ENCODE measurements at places on chromosomes 12 and 14.

- no peak for DNase-seq
Measured at GRCh38 chr14:73613419-73613963, 1.2 kb downstream of the ACOT6 start.

- no peak for DNase-seq
Measured at GRCh38 chr12:45269412-45269751, 53.5 kb downstream of the ANO6 start.

DNA sequence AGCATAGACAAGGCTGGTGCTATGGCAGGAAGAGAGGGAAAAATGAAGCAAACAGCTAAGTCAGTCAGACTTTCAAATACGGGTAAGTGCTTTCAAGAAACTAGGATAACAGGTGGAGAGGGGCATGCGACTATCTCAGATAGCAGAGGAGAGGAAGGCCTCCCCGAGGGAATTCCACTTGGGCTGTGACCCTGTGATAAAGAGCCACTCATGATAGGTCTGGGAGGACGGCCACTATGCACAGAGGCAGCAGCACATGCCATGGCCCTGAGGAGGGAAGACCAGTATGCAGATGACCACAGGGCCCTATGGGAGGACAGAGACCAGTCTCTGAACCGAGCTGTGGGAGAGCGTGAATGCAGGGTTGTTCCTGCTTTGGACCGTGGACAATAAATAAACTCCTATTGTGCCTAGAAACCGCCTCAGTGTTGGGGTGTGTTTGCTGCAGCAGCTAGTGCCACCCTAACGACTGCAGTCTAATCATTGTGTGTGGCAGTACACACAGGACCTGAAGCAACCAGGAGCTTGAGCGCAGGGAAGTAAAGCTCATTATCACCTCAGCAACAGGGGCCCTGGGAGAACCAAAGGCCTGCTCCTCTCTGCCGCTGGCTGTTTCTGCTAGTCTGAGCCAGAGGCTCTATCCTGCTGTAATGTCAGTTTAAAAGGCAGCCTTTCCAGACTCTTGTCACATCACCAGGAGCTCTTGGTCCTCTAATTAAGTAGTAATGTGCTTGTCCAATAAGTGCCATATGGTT lies 119.1 kb downstream of the CACNA1C start:
- no peak for DNase-seq

GRCh38 chr12:100473716-100474150 lies at the start of gene NR1H4:
TSS of gene NR1H4 (plus strand) at chr12:100473866. CDS start at chr12:100493324, 19,458 bp downstream.
- DNase-seq = no peak

- no peak for DNase-seq
Measured at GRCh38 chr12:48366131-48366530, 15.4 kb upstream of the ZNF641 start.

- DNase-seq = no peak
Measured at GRCh38 chr12:51493281-51493680, 68.7 kb downstream of the SLC4A8 start.

DNA sequence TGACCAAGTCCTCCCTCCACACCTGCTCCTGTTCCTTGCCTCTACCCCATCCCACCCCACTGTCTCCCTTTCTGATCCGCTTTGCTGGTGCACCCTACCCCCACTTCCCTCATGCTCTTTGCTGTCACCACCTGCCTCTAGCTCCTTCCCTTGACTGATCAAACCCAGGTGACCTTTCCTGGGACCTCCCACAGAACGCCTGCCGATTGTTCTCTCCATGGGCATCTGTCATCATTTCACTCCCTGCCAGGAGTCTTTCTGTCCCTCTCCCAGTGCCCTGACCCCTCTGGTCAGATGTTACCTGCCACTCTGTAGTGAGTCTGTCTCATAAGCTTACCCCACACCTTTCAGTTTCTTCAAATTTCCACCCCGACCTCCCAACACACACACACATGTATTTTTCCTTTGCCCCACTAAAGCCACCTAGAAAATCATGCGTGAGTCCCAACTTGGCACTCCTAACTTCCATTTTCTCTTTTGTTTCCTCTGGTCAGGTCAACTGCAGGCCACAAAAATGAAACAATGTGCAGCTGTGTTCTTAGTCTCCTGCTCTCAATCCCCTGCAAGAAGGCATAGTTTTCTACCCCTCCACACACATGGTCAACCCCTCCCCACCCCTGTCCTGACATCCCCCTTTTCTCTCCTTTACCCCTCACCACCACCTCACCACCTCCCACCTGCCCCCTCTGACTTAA lies 229.8 kb downstream of the DPF3 start:
- no peak for DNase-seq

GRCh38 chr12:39831587-39832315 lies 212.1 kb upstream of the ABCD2 start:
- DNase-seq = no peak

- DNase-seq = no peak
Measured at GRCh38 chr14:64212666-64213065, 81.5 kb downstream of the ESR2 start.

GRCh38 chr12:3199551-3200031 lies 122.4 kb downstream of the TSPAN9 start:
- DNase-seq = no peak

GRCh38 chr12:12930633-12931219 lies 21.2 kb downstream of the GPRC5D start:
- no peak for DNase-seq

GRCh38 chr14:32044454-32044853 lies 32.6 kb upstream of the ARHGAP5 start:
- DNase-seq = no peak

- DNase-seq = no peak
Measured at GRCh38 chr12:113109360-113109759, 26.2 kb downstream of the RASAL1 start.
